Stimulated activated CD4-positive, alpha-beta T cell treated with anti-CD3 and anti-CD28 coated beads, Interleukin-12 subunit alpha, Interleukin-12 subunit beta, amount 100 ng/mL, for 24 hours (primary cell): ENCODE measurements at places on chromosomes 6 and 20.

- DNase-seq = no peak
Observed at GRCh38 chr20:35283441-35284266, 918 bp downstream of the EIF6 start.

DNA sequence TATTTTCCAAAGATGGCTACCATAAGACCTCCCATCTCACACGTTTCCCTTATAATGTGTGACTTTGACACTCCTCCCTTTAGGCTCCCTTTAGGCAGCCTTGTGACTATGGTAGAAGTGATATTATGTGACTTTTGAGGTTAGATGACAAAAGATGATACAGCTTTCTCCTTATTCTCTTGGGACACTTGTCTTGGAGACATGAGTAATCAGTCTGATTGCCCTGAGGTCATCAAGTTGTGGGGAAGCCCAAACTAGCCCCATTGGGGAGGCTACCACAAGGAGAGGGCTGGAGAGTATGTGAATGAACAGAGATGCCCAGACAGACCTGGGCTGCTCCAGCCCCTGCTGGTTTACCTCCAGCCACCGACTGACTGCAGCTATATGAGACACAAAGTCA is 10.6 kb upstream of the DLK2 start:
- no peak for DNase-seq

- DNase-seq = no peak
Observed at GRCh38 chr6:165575158-165575549, 87.9 kb downstream of the PDE10A start.

- DNase-seq = no peak
Observed at GRCh38 chr6:139612135-139612465, 237.7 kb upstream of the CITED2 start.

DNA sequence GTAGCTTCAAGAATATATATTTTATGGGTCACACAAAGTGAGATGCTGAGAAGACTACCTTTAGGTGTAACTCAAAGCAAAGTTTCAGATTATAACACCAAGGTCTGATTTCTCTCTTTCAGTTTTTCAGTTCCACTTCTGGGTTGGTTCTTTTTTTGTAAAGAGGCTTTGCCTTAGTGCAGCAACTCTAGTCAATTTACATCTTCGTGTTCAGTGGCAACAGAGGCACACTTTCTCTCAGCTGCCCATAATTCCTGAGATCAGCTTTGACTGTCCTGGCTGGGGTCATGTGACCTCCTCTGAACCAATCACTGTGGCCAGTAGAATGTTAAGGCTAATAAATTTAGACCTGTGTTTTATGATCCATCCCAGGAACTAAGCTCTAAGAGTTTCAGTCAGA is 120.2 kb downstream of the TINAG start:
- DNase-seq = no peak
